ENCODE measurements at places on chromosomes 13 and 19. TPM values are rescaled to one million over a fixed set of nuclear protein-coding genes. Genes with fewer than 3 reads are reported as not detected.

ZNF471 gene
- total RNA-seq: 1.4 TPM

C13orf42 gene
- total RNA-seq: not detected

THAP8 gene
- total RNA-seq: 1.9 TPM

SLAIN1 gene
- total RNA-seq: 1.4 TPM

ZNF626 gene
- total RNA-seq: 3.8 TPM

DKKL1 gene
- total RNA-seq: 0.08 TPM

ZFR2 gene
- total RNA-seq: not detected

LILRB5 gene
- not detected for total RNA-seq

CNN1 gene
- 0.21 TPM for total RNA-seq

CYP4F8 gene
- not detected for total RNA-seq

PSG3 gene
- total RNA-seq: not detected

ZNF177 gene
- total RNA-seq: 4.4 TPM

TGFBR3L gene
- not detected for total RNA-seq

ZNF610 gene
- total RNA-seq: 1.1 TPM

RFPL4AL1 gene
- total RNA-seq: not detected

PSG2 gene
- not detected for total RNA-seq

SLC10A2 gene
- not detected for total RNA-seq

LILRA1 gene
- not detected for total RNA-seq

PODNL1 gene
- 4.9 TPM for total RNA-seq

MIA gene
- not detected for total RNA-seq

LMTK3 gene
- 0.43 TPM for total RNA-seq

AMER2 gene
- not detected for total RNA-seq

IGFL2 gene
- total RNA-seq: not detected

ANKRD24 gene
- total RNA-seq: 0.12 TPM

COX7A1 gene
- total RNA-seq: not detected

FFAR3 gene
- 0.21 TPM for total RNA-seq

LRFN3 gene
- 5.6 TPM for total RNA-seq

TPTE2 gene
- not detected for total RNA-seq

HCST gene
- total RNA-seq: not detected

USHBP1 gene
- total RNA-seq: not detected

WDR62 gene
- 21.5 TPM for total RNA-seq

ZNF304 gene
- 11.4 TPM for total RNA-seq

KCNJ14 gene
- total RNA-seq: 0.23 TPM

BORA gene
- 17.6 TPM for total RNA-seq

COL5A3 gene
- total RNA-seq: 0.14 TPM

CD33 gene
- total RNA-seq: 3.3 TPM

C19orf85 gene
- total RNA-seq: not detected

DNAAF3 gene
- 7.0 TPM for total RNA-seq

PPP1R13L gene
- 1.1 TPM for total RNA-seq

CGB5 gene
- 3.3 TPM for total RNA-seq

CRX gene
- not detected for total RNA-seq

ZNF296 gene
- not detected for total RNA-seq

ATP12A gene
- total RNA-seq: 0.14 TPM

TRIM13 gene
- total RNA-seq: 13.8 TPM

TUBA3C gene
- not detected for total RNA-seq

ZNF878 gene
- 1.5 TPM for total RNA-seq

ANKLE1 gene
- total RNA-seq: 0.06 TPM

MUC16 gene
- not detected for total RNA-seq

ATP4B gene
- total RNA-seq: not detected

ACP7 gene
- not detected for total RNA-seq

All from H4 (cell line).